ENCODE measurements at places on chromosomes 4 and X.

DNA sequence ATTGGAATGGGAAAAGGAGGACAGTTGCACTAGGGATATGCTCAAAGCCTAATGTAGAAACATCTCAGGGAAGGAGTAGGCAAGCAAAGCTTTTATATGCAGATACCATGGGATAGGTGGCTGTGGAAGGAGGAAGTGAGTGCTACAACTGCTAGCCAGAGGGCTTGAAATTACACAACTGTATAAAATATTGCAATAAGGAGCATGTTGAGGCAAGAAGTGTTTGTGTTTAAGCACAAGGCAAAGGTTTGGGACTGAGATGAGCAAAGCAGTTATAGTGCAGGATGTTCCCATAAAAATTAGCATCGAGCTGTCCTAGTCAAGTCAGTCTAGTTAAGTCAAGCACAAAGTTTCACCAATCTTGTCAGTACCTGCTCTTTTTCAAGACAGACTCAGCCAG, 35.6 kb upstream of the DCAF8L1 start:
- DNase-seq: no peak

DNA sequence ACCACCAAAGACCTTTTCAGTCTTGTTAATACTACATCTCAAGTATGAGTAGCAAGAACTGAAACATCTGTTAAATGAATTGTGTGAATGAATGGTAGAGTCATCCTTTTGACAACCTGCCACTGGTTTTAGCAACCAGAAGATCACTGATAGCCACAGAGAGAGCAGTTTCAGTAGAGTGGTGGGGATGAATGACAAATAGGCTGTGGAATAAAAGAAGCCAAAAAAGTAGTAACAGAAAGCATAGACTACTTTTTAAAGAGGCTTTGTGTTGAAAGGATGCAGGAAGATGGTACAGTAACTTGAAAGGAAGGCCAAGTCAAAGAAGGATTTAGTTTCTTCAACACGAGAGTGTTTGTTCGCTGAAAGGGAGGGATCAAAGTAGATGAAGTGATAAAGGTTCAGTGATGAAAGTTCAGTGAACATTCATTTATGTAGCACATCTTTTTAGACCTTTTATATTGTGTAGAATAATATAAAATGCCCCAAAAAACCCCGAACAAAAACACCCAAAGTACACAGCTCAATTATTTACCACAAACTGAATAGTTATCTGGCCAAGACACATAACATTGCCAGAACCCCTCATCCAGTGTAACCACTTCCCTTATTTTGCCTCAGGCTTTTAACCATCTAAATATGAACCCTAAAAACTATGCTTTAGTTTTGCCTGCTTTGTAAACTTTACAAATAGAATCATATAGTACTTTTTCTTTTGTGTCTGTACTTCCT, 40.1 kb upstream of the EIF1AX start:
- no peak for DNase-seq

GRCh38 chr4:139246166-139246565, 33.9 kb downstream of the MGARP start:
- DNase-seq: no peak

DNA sequence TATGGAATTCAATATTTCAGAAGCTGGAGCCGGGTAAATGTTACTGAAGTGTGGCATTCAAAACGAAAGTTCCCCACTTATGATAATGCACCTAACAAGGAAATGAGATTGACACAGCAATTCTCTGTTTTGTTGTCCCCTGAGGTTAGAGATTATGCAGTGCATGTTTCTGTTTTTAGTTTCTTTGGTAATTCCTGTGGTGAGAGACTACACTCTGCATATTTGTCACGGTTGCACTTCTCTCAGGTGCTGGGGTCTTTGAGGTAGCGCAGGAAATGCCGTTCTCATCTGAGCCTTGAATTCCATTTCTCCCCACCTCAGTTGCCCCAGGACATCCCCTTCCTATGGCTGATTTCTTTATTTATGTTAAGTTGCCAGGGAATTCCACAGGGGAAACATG, 15.3 kb upstream of the BEND4 start:
- no peak for DNase-seq

- no peak for DNase-seq
Measured at GRCh38 chr4:64889906-64890610, 480.8 kb upstream of the TECRL start.

Measured in retina (tissue), 1 donor.